ENCODE measurements at places on chromosomes 1 and 21. TPM values are rescaled to one million over a fixed set of nuclear protein-coding genes. Genes with fewer than 3 reads are reported as not detected.

The OLIG2 gene
- not detected for total RNA-seq

The SLAMF9 gene
- not detected for total RNA-seq

The CAMSAP2 gene
- total RNA-seq, result 1.8 TPM

The ATP1A4 gene
- not detected for total RNA-seq

The PTAFR gene
- 0.16 TPM for total RNA-seq

The ALG14 gene
- 2.5 TPM for total RNA-seq

The ELF3 gene
- total RNA-seq, result 0.27 TPM

The LEFTY1 gene
- 0.16 TPM for total RNA-seq

The RPS6KA1 gene
- 139 TPM for total RNA-seq

The TMEM52 gene
- total RNA-seq, result 2.2 TPM

The TEDDM1 gene
- total RNA-seq, result not detected

The DENND2C gene
- total RNA-seq, result 1.5 TPM

The PRRX1 gene
- not detected for total RNA-seq

The HJV gene
- not detected for total RNA-seq

The CLCA4 gene
- total RNA-seq, result not detected

The SV2A gene
- total RNA-seq, result 9.1 TPM

Measured in activated CD8-positive, alpha-beta T cell treated with anti-CD3 and anti-CD28 coated beads for 36 hours (primary cell).